ENCODE measurements at places on chromosomes 1 and 21.

- DNase-seq, result no peak
These were observed 2.1 kb downstream of the ARMH1 start for GRCh38 chr1:44676484-44677200.

DNA sequence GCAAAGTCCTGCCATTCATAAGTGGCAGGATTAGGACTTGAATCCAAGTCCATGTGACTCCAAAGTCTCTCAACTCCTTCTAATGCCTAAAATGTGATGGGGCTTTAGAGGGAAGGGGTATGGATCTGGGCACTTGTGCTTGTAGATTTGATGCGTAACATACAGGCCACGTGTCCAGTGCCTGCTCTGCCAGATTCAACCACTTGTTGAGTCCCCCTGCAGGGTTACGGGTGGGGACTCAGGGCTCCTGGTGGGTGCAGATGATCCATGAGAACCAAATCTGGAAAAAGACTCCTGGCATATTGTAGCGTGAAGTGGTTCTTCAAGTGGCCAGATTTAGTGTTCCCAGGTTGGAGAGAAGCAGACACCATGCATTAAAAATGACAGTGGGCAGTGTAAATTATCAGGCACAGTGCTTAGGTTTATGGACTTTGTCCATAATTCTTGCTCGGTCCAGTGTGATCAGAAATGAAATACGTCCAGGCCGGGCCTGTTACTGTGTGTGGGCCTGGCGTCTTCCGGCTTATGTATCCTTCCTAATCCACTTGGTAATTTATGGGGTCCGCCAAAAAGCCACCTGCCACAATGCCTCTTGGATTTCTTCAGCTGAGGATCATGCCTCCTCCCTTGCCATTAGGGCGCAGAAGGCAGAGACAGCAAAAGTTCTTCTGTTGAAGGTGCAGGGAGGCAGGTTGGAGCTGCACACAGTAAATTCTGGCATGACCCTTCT is 51.2 kb upstream of the LRP8 start:
- DNase-seq, result no peak

DNA sequence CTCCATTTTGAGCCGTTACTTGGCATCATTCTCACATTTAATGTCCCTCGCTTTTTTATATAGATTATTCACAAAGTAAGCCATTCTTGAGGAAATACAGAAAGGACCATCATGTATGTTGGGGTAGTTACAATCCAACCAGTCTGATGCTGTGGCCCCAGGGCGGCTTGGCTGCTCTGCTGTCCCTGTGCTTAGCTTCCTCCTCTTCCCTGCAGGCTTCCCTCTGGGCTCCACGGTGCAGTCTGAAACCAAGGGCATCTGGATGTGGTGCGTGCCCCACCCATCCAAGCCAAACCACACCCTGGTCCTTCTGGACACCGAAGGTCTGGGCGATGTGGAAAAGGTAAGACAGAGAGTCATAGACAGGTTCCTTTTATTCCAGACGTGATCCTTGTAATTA is 5.5 kb downstream of the GBP6 start:
- DNase-seq, result no peak

DNA sequence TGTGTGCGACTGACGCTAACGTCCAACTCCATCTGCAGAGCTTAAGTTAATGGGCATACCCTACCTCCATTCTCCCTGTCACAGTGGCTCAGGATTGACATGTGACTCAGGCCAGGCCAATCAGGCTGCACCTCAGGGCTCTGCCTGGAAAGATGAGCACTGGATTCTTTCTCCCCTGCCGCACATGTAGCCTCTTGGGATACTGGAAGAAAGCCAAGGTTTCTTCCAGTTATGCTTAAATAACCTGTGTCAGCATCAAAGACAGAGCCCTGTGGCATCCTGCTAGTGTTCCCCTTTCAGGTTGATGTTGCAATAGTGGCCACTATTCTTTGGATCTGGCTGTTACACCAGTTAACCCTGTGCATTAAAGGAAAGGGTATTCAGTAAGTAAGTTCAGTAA is 55.0 kb upstream of the SYT6 start:
- no peak for DNase-seq
